ENCODE measurements at places on chromosomes 1 and 21.

DNA sequence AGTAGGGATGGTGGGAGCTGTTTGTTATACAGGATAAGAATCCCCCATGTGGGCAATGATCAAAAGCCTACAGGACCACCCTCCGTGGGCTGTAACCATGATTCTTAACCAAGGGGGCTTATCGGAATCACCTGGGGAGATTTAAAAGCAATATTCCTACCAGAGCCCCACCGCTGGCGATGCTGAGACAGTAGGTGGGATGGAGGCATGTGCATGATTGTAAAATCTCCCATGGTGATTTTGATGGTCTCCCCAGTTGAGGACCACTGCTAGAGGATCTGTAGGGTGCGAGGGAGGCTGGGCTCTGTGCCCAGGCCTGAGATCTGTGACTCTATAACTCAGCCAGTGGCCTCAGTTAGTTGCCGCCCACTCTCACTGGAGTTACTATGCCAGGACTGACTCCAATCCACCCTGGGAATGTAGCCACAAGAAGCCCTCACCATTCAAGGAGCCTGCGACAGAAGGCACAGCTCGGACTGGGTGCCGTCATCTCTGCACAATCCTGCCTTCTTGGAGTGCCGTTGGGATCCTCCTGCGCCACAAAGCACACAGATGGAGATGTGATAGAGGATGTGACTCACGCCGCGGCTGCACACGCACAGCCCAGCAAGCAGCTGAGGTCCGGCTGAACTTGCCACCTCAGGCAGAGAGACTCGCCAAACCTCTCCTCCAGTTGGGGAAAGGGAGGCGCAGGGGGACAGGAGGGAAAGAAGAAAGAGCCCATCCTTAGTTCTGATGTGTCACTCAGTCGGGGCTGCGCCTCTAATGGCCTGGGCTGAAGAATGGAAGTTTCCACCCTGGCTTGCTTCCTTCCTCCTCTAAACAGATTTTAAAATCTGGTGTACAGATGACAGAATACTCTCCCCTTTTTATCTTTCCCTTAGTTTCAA lies 26.5 kb downstream of the AKNAD1 start:
- DNase-seq: no peak

GRCh38 chr1:91725989-91726721 lies 159.8 kb downstream of the TGFBR3 start:
- no peak for DNase-seq

DNA sequence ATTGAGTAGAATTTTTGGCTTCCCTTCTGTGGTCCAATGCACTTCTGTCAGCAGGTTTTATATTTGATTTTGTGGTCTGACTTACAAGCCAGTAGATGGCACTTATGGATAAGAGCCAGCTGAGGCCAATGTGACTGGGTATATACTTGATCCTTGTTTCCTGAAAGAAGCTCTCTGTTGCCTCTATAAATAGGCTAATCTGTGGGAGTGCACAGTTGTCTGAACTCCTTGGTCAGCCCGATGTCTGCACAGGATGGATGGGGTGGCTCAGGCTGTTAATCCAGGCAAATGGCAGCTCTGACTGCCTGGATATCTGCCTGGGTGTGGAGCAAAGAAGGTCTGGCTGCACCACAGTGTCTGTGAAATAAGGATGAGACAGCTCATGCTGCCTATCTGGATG lies 1183.7 kb upstream of the PRMT6 start:
- no peak for DNase-seq

- DNase-seq: no peak
Observed at GRCh38 chr1:115764541-115764940, 4.0 kb downstream of the CASQ2 start.

GRCh38 chr1:109293026-109293425 lies 10.1 kb upstream of the PSRC1 start:
- no peak for DNase-seq

DNA sequence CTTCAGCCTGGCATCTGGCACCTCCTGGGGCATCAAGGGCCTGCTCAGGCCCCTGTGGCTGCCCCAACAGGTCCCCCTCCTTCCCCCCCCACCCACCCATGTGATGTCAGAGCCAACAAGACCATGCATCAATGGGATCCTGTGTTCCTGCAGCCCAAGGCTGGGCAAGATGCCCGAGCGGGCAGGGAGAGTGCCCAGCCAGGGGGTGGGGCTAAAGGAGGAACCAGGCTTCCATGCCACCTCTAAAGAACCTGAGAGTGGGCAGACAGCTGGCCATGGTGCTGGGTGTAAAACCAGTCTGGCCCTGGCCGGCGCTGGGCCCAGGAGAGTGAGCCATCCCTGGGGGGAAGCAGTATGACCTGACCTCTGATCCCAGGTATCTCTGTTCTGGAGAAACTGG lies 7.6 kb downstream of the COL16A1 start:
- DNase-seq: no peak

DNA sequence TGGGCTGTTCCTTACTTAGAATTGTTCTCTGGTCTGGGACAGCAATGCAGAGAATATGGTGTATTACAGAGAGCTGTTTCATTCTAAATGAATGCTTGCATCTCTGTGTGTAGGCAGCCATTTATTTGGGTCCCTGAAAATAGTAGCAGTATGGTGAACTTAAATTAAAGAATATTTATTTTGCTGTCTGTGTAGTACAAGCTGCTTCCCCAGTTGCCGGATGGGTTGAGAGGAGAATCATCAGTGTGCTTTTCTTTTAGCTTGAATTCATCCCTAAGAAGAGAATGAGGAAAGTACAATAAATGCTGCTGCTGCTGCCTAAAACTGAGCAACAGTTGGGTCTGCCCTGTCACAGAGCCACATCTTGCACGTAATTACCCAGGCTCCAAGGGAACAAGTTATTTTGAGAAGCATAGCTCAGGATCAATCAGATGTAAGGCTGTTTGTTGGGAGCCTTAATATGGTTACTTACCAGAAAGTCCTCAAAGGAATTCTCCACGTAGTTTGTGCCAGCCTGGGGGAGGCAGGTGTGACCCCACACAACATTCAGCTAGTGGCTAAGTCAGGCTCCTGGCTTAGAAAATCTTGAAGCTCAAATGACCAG lies 16.6 kb downstream of the ACTN2 start:
- DNase-seq: no peak
